Hematopoietic multipotent progenitor cell treated with erythropoietin and hydrocortisone succinate and interleukin-3 and kit ligand, for 8 days (in vitro differentiated cells): ENCODE measurements at places on chromosomes 4 and X.

GRCh38 chr4:22217480-22217879 is 268.9 kb upstream of the KCNIP4 start:
- DNase-seq = no peak

DNA sequence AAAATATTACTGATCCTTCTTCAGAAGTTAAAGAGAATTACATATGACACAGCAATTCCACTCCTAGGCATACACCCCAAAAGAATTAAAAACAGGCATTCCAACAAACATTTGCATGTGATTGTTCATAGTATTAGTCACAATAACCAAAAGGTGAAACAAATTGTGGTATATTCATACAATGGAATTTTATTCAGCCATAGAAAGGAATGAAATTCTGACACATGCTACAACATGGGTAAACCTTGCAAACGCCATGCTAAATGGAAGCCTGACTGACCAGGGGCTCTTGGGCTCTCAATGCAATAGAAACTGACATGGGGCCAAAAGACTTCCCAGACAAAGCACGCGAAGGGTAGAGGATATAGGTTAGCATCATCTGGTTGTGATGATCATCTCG is 62.1 kb upstream of the S100G start:
- DNase-seq = no peak

- DNase-seq = no peak
Measured at GRCh38 chrX:69015156-69015555, 150.1 kb downstream of the PJA1 start.

DNA sequence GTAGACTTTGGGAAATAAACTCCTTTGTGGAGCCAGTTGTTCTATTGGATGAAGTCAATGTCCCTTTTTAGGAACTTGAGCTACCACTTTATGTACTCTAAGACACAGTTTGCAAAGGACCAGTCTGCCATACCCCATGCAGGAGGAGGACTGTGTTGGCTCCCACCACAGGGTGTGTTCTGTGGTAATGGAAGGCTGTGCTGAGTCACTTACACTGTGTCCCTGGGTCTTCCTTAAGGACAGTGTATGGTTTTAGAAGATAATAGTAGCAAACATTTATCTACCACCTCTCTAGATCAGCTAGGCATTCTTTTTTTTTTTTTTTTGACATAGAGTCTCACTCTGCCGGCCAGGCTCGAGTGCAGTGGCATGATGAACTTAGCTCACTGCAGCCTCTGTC is 184.0 kb upstream of the PGRMC2 start:
- peak; percentile 97 for DNase-seq

- no peak for DNase-seq
Measured at GRCh38 chr4:142264961-142265360, 581.1 kb downstream of the INPP4B start.

DNA sequence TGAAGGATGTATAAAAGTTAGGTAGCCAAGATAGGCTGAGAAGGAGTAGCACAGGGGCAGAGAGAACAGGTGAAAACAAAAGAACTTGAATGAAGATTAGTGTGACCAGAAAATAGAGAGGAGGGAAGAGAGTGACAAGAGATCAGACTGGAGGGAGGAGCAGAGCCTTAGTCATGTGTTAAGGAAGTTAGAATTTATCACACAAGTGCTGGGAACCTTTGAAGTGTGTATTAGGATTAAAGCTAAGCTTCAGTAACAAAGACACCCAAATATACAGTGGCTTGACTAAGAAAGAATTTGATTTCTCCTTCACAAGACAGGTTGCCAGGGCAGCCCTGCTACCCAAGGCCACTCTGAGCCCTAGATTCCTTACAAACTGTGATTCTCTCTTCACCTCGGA is 10.7 kb upstream of the CCDC149 start:
- DNase-seq = no peak

- peak; percentile 24 for DNase-seq
Measured at GRCh38 chr4:972651-973424, 531 bp downstream of the DGKQ start.

- no peak for DNase-seq
Measured at GRCh38 chr4:18463987-18464559, 442.5 kb upstream of the LCORL start.

DNA sequence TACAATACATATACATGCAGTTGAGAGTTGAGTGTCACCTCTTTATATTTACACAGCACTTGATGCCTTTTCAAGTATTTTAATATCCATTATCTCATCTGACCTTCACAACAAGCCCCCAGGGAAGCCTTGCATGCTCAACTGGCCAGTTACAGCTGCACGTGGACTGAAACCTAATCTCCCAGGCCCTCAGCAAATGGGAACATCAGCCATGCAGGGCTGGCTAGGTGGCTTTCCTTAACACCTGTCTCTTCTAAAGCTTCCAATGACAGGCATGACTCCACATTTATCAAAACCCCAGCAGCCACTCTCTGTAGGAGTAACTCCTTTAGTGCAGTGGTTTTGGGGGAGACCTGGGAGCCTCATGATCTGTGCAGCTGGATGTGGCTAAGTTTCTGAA is 56.4 kb downstream of the PHKA2 start:
- DNase-seq = no peak

DNA sequence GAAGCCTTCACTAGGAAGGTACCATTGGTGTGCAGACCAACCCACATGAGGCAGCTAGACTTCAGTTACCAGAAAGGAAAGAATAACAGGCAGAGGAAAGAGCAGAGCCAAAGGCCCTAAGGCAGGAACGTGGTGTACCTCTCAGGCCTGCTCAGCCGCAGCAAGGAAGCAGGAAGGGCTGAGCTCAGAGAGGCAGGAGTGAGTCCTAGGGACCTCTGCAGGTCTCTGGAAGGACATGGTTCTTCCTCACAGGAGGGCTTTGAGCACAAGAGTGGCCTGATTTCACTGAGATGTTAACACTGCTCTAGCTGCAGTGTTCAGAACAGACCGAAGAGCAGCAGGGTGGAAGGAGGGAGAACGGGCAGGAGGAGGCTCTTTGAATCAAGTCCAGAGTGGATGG is 124.6 kb downstream of the DCHS2 start:
- DNase-seq = no peak

GRCh38 chr4:138400066-138400465 is 157.9 kb upstream of the SLC7A11 start:
- DNase-seq = no peak

DNA sequence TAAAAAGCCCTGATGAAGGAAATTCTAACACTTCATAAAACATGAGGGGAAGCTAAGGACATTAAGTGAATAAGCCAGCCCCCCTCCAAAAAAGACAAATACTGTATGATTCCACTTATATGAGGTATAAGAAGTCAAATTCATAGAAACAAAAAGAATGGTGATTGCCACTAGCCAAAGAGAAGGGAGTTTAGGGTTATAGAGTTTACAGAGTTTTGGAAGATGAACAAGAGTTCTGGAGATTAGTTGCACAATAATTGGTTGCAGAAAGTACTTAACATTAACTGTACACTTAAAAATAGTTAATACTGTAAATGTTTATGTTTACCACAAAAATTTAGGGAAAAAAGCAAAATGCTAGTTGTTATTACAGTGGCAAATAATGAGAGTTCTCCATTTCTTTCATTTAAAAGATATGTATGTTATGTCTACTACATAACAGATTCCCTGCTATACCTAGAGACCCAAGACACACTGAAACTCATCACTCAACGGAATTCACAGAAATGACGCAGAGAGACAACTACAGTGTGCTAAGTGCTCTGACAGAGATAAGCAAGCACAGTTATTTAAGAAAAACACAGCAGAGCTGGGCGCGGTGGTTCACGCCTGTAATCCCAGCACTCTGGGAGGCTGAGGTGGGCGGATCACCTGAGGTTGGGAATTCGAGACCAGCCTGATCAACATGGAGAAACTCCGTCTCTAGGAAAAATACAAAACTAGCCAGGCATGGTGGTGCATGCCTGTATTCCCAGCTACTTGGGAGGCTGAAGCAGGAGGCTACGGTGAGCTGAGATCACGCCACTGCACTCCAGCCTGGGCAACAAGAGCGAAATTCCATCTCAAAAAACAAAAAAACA is 37.2 kb downstream of the EIF4E start:
- no peak for DNase-seq

DNA sequence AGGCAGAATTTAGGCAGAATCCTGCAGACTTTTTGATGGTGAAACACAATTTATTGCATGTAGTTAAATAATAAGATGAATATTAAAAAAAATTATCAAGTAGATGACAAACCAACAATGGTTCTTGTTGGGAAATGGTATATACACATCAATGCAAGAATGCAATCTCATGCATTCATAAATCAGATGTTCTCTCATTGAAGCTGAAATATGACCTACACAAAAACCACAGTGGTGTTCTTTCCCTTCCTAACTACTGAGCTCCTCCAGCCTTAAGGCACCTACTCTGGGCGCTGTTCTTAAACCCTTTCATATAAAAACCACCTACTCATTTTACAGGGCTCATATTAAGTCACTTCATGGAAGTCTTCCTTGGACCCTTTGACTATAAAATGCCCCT is 64.1 kb downstream of the ANTXR2 start:
- DNase-seq = no peak

- DNase-seq = peak; percentile 95
Measured at GRCh38 chrX:44314259-44314734, 29.2 kb downstream of the EFHC2 start.

GRCh38 chr4:159545556-159545955 is 442.7 kb downstream of the RAPGEF2 start:
- no peak for DNase-seq

GRCh38 chr4:127138586-127138985 is 494.2 kb upstream of the INTU start:
- DNase-seq = no peak

GRCh38 chr4:37726666-37727065 is 40.5 kb upstream of the RELL1 start:
- no peak for DNase-seq

DNA sequence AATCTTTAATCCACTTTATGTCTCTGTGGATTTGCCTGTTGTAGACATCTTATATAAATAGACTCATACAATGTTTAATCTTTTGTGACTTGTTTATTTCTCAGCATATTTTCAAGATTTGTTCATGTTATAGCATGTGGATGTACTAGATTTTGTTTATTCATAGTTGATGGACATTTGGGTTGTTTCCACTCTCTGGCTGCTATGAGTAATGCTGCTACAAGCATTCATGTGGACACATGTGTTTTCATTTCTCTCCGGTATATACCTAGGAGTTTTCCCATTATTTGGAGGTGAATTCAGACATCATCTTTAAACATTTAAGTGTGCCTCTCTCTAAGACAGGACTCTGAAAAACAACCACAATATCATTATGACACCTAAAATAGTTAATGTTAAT is 2.3 kb downstream of the IKBKG start:
- DNase-seq = no peak

DNA sequence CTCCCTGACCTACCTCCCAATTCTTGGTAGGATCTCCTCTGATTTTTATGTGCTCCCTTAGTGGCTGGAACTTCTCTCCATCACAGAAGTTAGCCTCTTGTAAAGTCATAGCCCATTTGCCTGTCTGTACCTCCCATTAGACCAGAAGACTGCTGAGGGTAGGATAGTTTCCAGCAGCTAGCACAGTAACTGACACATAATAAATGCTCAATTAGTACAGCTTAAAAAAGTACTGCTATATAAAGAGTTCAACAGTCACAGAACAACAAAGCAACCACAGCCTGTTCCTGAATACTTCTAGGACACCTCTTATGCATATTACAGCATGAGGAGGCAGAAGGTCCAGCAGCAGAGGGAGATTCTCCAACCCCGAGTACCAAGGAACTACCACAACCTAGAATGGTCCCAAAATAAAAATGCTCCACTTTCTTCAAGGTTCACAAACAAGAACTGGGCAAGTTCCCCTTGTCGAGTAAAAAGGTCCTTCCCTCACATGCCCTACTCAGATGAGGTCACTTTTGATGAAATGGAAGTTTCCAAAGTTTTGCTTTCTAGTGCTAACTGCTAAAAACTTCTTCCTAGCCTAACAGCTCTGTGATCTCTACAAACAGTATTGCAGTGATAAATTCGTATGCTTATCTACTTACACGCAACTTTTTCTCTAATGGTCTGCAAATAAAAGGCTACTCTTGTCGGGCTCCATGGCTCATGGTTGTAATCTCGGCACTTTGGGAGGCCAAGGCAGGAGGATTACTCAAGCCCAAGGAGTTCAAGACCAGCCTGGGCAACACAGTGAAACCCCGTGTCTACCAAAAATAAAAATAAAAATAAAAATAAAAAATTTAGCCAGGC is 12.8 kb downstream of the MECP2 start:
- DNase-seq = no peak

- DNase-seq = no peak
Measured at GRCh38 chrX:121160987-121161386, 113.6 kb downstream of the GLUD2 start.

GRCh38 chr4:43763029-43763610 is 685.5 kb downstream of the KCTD8 start:
- no peak for DNase-seq

GRCh38 chr4:125104616-125105015 is 210.1 kb upstream of the FAT4 start:
- no peak for DNase-seq

- no peak for DNase-seq
Measured at GRCh38 chr4:83625821-83626220, 89.9 kb downstream of the GPAT3 start.

GRCh38 chr4:155442267-155443105 is 65.7 kb upstream of the MAP9 start:
- DNase-seq = peak; percentile 69

DNA sequence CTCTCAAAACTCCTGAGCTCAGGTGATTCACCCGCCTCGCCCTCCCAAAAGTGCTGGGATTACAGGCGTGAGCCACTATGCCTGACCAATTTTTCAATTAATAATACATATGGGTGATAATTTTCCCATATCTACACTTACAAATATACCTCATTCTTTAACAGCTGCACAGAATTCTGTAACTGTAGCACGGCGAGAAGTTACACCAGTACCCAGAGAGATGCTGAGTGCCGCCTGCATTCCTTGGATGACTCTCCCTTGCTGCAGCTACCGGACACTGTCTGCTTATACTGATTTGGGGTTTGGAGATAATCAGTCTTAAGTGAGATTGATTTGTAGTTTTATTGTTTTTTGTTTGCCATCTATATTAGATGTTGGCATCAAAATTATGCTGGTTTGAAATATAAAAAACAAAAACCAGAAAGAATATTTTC is 5.8 kb downstream of the TIFA start:
- DNase-seq = no peak

GRCh38 chr4:42074294-42074693 is 78.2 kb downstream of the BEND4 start:
- DNase-seq = no peak

DNA sequence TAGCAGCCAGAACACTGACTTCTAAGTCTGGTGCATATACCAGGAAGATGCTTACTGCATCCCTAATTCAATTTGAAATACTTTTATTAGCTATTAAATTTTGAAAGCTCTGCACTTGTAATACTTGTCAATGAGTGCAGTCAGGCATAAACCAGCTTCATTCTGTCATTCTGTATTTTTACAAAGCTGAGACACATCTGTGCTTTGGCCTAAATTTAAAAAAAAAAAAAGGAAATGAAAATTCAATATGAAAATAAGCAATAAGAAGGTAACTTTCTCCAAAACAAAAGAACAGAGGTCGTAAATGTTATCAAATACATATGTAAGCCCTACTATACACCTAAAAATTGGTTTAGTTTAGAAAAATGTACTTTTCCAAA is 7.0 kb downstream of the SMIM14 start:
- no peak for DNase-seq

GRCh38 chrX:45385757-45386156 is 185.1 kb upstream of the DIPK2B start:
- DNase-seq = no peak

- DNase-seq = no peak
Measured at GRCh38 chr4:105843941-105844340, 51.3 kb upstream of the NPNT start.
